AG09309 (cell line): ENCODE measurements at places on chromosomes 3 and 15.

GRCh38 chr15:76208786-76209424, 102.4 kb downstream of the ETFA start:
- no peak for DNase-seq

- peak; percentile 65 for DNase-seq
These were observed 141.9 kb downstream of the P3H2 start for GRCh38 chr3:189978753-189979152.

GRCh38 chr15:81530271-81530691, 156.3 kb upstream of the TMC3 start:
- DNase-seq = no peak

- no peak for DNase-seq
These were observed 36.8 kb upstream of the RAD18 start for GRCh38 chr3:9000041-9000440.

GRCh38 chr15:101028772-101029438, 109.7 kb downstream of the LRRK1 start:
- DNase-seq = no peak

- DNase-seq = no peak
These were observed 25.4 kb upstream of the THRB start for GRCh38 chr3:24520101-24520495.

DNA sequence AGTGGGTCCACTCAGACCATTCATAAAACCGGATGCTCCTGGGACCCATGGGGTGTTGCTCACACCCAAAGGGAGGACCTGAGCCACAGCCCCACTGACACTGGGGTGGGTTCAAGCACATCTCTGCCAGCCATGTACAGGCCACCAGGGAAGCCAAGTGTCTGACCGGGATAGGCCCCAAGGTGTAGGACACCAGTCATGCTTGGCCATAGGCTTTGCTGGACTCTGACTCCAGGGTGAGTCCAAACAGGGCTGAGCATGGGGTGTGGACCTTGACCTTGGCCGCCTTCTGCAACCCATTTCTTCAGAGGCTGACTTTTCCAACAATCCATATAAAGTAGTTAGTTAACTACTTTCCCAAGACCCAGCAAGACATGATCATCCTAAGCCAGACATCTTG, 31.4 kb upstream of the DUSP7 start:
- no peak for DNase-seq

GRCh38 chr3:159080256-159080655, 278.4 kb downstream of the MFSD1 start:
- DNase-seq = no peak

DNA sequence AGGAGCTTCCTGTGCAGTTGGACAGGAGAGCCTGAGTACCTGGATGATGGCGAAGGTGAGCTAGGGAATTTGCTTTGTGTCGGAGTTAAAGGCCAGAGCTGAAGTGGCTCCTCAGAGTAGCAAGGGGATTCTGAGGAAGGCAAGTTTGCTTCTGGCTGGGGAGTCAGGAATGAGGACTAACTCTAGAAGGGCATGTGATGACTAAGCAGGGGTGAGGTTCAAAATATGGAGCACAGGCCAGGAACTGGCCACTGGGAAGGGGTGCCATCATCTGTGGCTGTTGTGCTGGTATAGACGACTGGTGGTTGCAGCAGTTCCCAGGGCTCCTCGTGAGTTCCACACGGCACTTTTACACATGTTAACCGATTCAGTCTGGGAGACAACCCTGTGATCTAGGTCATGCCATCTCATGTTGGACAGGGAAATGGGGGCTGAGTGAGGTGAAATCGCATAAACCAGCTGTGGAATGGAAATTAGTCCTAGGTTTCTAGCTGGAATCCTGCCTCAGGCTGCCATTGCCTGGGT, 100.8 kb downstream of the EEFSEC start:
- DNase-seq = no peak

GRCh38 chr15:35783203-35783602, 237.2 kb upstream of the DPH6 start:
- DNase-seq = no peak

- peak; percentile 61 for DNase-seq
These were observed 7.9 kb upstream of the BCL2A1 start for GRCh38 chr15:79978655-79979514.

DNA sequence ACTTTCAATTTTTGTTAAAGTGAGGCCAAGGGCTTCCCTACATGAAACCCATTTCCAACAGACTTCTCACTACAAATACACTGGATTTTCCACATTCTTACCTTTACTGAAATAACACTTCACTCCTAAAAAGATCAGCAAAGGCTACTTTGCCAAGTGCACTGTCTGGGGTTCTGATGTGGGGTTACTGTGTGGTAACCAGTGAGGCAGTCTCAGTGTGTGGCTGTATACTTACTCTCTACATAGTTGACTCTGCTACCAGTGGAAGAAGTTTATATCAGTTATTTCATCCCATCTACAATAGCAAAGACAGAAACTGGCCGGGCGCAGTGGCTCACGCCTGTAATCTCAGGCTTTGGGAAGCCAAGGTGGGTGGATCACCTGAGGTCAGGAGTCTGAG, 5.6 kb downstream of the WDR82 start:
- DNase-seq = no peak

DNA sequence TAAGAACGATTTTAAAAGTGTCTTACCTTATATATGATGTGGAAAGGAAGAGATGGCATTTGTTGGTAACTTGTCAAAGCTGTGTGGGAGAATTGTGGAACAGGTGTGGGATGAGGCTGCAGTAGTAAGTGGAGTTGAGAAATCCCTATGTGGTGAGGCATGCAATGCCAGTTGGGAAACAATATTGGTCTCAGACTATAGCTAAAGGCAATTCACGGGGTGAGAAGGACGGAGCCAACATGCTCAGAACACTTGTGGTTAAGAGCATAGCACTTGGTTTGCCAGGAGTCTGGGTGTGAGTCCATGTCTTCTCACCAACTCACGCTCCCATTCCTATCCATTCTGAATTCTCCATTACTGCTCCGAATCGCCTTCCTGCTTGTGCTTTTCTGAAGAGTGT, 615.6 kb upstream of the ADAMTS9 start:
- DNase-seq = no peak

- no peak for DNase-seq
These were observed 163.2 kb downstream of the PDZRN3 start for GRCh38 chr3:73461547-73461946.

DNA sequence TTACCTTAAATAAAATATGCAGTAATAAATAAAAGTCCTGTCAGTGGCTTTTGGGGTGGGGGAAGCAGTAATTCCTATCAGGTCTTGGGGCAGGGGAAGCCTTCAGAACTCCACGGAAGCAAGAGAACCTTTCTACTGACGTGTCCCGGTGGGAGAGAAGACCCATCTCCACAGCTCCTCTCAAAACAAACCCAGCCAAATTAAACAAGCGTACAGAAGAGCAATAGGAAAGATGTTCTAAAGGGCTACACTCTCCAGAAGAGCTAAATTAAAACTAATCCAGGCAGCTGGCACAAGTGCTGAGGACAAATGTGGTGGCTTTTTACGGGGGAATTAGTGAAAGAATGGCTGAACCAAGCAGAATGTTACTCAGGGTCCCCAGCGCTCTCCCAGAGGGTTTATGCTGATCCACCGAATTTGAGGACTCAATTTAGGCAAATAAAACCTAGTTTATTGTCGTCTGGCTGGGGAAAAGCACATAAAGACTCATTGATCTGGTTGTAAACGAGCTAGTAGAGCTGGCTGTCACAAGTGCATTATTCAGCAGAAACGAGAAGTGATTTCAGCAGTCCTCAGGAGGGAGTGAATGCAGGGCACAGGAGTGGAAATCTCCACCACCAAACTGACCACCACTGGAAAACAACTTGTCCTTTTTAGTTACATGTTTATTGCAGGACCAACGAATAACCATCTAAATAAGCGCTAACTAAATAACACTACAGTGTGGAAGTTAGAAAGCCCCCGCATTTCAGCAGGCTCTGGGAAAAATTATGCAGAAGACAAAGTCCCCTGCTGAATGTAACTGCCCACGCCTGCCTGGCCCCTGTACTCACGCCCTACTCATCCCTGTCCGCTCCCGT, 13.5 kb downstream of the BFSP2 start:
- DNase-seq = no peak

DNA sequence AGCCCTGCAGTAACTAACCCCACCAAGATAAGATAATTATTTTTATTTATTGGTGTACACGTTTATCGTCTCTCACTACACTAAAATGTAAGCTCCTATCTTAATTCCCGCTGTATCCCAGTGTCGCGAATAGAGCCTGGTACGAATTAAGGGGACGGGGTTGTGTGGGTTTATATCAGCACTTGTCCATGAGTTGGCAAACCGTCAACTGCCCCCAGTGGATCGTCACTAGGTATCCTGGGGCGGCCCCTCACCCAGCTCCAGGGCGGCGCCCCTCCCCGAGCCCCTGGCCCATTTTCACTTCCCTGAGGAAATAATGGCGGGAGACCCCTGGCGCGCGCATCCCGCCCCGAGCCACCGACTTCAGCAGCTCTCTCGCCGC, 465 bp downstream of the RUVBL1 start:
- DNase-seq = no peak

DNA sequence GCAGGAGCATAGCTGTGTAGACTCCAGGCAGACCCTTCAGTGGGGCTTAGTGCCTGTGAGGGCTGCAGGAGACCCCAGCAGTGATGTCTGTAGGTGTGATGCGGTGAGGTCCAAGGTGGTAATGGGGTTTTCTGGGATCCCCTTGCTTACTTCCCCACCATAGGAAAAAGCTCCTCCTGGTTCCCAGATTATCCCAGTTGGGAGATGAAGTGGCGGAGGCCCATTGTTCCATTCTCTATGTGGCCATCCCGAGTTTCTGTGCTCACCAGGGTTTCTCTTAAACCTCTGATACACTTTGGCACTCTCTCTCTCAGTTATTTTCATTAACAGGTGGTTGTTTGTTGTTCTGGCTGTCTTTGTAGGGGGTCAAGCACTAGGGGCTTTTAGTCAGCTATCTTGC, 146.7 kb upstream of the IGF1R start:
- no peak for DNase-seq

DNA sequence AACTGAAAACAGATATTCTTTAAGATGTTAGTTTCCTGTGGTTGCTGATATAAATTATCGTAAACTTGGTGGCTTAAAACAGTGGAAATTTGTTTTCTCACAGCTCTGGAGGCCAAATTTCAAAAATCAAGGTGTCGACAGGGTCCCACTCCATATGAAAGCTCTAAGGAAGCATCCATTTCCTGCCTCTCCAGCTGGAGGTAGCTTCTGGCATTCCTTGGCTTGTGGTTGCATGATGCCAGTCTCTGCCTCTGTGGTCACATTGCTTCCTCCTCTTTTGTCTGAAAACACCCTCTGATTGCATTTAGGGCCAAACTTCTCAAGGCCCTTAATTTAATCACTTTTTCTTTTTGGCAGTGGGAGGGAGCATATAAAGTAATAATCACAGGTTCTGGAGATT, 96.8 kb downstream of the PPM1L start:
- no peak for DNase-seq

- DNase-seq = no peak
These were observed 36.1 kb upstream of the LIMD1 start for GRCh38 chr3:45558431-45558830.
